ENCODE measurements at places on chromosomes 4 and X.

- no peak for DNase-seq
Observed at GRCh38 chr4:40165916-40166315, 30.9 kb upstream of the RHOH start.

DNA sequence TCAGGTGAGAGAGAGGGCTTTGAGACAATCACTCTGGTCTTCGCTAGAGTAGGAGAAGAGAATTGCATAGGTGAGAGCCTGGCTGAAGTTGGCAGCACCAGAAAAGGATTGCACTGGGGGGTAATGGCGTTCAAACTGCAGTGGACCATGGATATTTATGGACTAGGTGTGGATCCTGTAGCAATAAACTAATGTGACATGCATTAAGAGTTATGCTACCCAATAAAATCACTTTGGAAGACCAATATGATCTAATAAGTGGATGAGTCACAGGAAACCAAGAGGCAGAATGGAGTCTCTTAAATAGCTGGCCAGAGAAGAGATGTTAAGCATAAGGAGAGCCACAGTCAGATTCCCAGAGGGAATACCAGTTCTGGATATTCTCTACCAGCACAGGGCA is 259.8 kb downstream of the FBXO8 start:
- DNase-seq, result no peak

DNA sequence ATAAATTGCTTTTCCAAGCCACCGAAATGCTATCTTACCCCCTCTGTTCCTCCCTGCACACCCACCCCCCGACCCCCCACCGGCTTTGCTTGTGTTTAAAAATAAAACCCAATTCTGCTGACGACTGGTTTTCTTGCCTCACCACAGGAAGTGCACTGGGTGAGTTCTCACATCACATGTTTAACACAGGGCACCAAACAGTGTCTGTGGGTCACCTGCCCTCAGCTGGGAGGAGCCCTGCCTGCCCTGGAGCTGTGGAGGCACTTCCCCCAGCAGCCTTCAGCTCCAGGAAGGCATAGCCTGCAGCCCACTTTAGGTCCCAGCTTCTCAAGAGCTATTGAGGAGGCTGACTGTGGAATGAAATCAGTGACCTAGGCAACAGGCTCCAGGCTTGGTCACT is 8.8 kb downstream of the TMEM255A start:
- peak; percentile 76 for DNase-seq

- DNase-seq, result no peak
Observed at GRCh38 chr4:102116121-102116520, 229.2 kb downstream of the SLC39A8 start.

GRCh38 chr4:144564358-144564757 is 81.6 kb upstream of the HHIP start:
- DNase-seq, result no peak

- no peak for DNase-seq
Observed at GRCh38 chr4:137226221-137226620, 306.1 kb downstream of the PCDH18 start.

DNA sequence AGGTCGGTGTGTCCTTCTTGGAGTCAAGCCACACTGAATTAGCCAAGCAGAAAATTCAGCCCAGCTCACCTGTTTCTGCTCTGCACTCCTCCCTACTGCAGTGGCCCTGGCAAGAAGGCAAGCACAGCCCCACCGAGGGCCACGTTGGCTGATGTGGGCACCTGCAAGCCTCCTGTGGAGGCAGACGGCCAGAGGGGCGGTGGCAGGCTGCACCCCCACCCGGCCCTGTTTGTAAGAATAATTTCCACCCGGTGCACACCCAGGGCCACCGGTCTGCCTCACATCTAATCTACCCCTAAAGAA is 18.8 kb downstream of the PPP2R2C start:
- DNase-seq, result no peak
